Fibroblast of skin of left quadriceps (primary cell): ENCODE measurements at places on chromosomes 16 and 17.

DNA sequence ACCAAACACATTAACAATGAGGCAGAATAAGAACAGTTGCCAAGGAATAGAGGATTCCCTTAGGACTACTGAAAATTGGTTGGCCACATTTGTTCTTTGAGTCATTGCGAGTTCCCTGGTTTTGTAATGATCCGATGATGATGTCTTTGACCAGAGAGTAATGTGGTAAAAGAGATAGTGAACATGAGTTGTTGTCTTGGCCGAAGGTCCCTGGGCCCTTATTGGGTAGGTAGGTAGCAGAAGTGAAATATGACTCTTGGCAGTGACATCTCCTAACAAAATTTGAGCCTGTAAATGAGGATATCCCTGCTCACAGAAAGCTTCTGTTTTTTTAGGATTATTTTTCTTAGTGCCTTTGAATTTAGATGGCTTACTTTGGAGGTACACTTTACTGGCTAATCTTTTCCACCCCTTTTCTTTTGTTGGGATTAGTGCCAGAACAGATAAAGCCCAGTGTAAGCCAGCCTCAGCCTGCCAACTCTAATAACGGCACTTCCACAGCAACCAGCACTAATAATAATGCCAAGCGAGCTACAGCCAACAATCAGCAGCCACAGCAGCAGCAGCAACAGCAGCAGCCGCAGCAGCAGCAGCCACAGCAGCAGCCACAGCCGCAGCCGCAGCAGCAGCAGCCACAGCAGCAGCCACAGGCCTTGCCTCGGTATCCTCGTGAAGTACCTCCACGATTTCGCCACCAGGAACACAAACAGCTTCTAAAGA, 47.2 kb downstream of the TNRC6A start:
- no peak for DNase-seq

- DNase-seq, result no peak
These were observed 774.9 kb downstream of the CDH8 start for GRCh38 chr16:61261315-61261714.

GRCh38 chr17:17926840-17927449, 45.3 kb downstream of the TOM1L2 start:
- no peak for DNase-seq

- DNase-seq, result no peak
These were observed 78.1 kb upstream of the TOB1 start for GRCh38 chr17:50944054-50944901.

GRCh38 chr16:2278956-2279800, 11.3 kb upstream of the RNPS1 start:
- DNase-seq, result no peak

DNA sequence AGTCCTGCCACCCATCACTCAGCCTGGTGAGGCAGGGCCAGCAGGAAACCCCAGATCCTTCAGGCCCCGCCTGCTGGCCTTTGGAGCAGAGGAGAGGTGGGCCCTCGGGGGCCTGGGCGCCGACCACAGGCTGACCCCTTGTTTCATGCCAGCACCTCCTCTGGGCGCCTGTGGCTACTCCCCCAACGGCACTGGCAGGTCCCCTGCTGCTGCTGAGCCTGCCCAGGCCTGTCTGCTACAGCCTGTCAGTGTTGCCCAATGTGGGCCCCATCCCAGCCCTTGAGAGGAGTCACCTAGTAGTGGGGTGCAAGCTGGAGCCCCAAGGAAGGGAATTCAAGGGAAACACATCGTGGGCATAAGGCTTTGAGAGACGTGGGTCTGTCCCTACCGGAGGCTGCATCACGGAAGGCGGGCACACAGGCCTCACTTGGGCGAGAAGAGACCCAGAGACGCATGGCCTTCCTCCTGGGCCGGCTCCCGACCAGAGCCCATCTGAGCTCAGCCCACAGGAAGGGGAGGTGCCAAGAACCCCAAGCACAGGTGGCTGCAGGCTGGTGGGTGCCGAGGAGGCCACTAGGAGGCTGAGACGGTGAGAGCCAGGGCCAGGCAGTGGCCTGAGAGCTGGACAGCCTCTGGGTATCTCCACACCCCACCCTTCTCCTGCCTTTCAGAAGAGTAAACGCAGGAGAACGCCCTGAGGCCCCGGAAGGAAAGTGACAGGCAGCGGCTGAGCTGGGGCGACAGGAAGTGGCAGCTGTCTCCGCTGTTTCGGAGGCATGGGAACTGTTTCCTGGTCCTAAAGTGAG, 8.0 kb upstream of the FASN start:
- DNase-seq, result no peak

GRCh38 chr17:60857556-60858080, 180.0 kb downstream of the BCAS3 start:
- DNase-seq, result no peak

DNA sequence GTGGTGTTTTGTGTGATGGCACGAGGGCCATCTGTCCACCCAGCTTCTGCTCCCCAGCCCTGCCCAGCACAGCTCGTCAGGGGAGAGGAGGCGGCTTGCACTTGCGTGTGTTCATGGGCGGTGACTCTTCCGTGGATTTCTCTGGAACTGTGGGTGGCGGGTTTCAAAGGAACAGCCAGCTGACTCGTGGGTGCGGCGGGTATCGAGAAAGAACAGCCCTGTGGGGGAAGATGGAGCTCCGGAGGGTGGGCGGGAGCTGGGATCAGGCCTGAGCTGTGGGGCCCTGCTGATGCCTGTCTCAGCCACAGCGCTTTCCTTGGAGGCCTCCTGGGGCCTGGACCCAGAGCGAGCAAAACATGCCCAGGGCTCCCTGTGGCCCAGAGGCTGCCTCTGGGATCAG, 13.2 kb downstream of the NAGPA start:
- no peak for DNase-seq

- DNase-seq, result no peak
These were observed 15.4 kb downstream of the RBFOX3 start for GRCh38 chr17:79595471-79595870.
